Small intestine (tissue), 16 donors: ENCODE measurements at places on chromosomes 16 and 17. TPM values are rescaled to one million over a fixed set of nuclear protein-coding genes. Genes with fewer than 3 reads are reported as not detected.

TPSD1 gene
- polyA plus RNA-seq = 1.3 TPM

CACNG5 gene
- polyA plus RNA-seq = not detected

TM4SF5 gene
- polyA plus RNA-seq = 491 TPM

HBA1 gene
- 305 TPM for polyA plus RNA-seq

- no peaks in the 10 kb centered on the region for H3K27me3 ChIP-seq
- no peak overlapping the region for H3K27ac ChIP-seq
- peaks cover 10% of the 10 kb centered on the region for H3K4me1 ChIP-seq
- no peak overlapping the region for H3K4me3 ChIP-seq
Observed at GRCh38 chr17:50926523-50926922, 60.4 kb upstream of the TOB1 start.

GRCh38 chr17:14762736-14763479 lies 462.0 kb downstream of the HS3ST3B1 start:
- H3K4me1 ChIP-seq = no peaks in the 10 kb centered on the region
- no peak overlapping the region for H3K4me3 ChIP-seq
- no peaks in the 10 kb centered on the region for H3K27me3 ChIP-seq

- no peaks in the 10 kb centered on the region for H3K27me3 ChIP-seq
- no peaks in the 10 kb centered on the region for H3K4me1 ChIP-seq
- H3K27ac ChIP-seq = no peak overlapping the region
- no peaks in the 10 kb centered on the region for H3K36me3 ChIP-seq
- no peak for DNase-seq
Observed at GRCh38 chr17:11642655-11643054, 44.4 kb downstream of the DNAH9 start.

- H3K27ac ChIP-seq = no peak overlapping the region
- H3K4me1 ChIP-seq = peaks cover 2% of the 10 kb centered on the region
- peaks cover 6% of the 10 kb centered on the region for H3K27me3 ChIP-seq
- DNase-seq = no peak
- peak overlapping the region; percentile 42 for H3K4me3 ChIP-seq
Observed at GRCh38 chr16:3938471-3938842, 57.9 kb upstream of the CREBBP start.

GRCh38 chr17:33385713-33386112 lies 92.6 kb upstream of the ASIC2 start:
- H3K27ac ChIP-seq = no peak overlapping the region
- no peaks in the 10 kb centered on the region for H3K27me3 ChIP-seq
- H3K4me1 ChIP-seq = no peaks in the 10 kb centered on the region
- H3K36me3 ChIP-seq = no peaks in the 10 kb centered on the region
- no peak overlapping the region for H3K4me3 ChIP-seq
- no peak for DNase-seq

DNA sequence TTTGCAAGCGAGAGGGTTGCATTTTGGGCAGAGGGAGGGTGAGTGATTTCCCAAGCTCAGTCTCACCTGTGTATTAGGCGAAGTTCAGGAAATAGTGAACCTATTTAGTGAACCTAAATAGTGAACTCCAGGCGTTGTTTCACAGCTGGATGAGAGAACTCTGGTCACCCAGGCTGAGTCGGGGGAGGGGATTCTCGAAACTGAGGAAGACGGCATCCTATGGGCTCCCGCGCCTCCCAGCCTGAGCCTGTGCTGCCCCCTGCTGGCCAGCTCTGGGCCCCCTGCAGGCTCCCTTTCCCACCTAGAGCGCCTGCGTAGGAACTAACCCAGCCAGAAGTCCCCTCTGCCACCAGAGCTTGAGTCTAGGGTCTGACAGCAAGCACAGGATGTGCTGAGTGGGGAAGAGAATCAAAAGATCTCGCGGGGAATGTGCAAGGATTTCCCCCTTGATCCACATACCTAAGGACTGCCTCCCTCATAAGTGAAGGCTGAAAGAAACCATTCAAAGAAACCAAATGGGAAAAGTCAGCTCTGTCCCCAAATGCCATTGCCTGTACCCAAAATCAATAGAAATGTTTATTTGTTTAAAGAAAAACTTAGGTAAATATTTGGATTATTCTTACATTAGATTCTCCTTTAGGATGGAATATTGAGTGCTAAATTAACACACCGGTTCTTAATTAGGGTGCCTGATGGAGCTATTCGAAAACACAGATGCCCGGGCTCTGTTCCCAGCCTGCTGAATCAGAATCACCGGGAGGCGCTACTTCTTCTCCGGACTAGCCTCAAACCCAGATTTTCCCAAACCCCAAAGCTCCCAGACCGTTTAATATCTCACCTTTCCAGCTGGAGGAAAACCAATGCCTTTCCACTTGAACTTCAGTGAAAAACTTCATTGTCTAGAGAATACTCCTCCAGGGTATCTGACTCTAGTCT lies 14.8 kb upstream of the MARVELD3 start:
- H3K4me3 ChIP-seq = no peak overlapping the region
- no peak overlapping the region for H3K27ac ChIP-seq
- peak; percentile 85 for DNase-seq
- H3K4me1 ChIP-seq = no peaks in the 10 kb centered on the region
- H3K27me3 ChIP-seq = no peaks in the 10 kb centered on the region
- no peaks in the 10 kb centered on the region for H3K36me3 ChIP-seq

- H3K27ac ChIP-seq = no peak overlapping the region
- H3K4me1 ChIP-seq = no peaks in the 10 kb centered on the region
- H3K27me3 ChIP-seq = no peaks in the 10 kb centered on the region
- no peaks in the 10 kb centered on the region for H3K36me3 ChIP-seq
- no peak for DNase-seq
Observed at GRCh38 chr16:50272111-50272571, 5.8 kb downstream of the ADCY7 start.

- H3K4me3 ChIP-seq = no peak overlapping the region
- DNase-seq = no peak
Observed at GRCh38 chr17:27544350-27545131, 86.4 kb upstream of the LGALS9 start.

GRCh38 chr16:17362183-17362582 lies 108.6 kb downstream of the XYLT1 start:
- peaks cover 3% of the 10 kb centered on the region for H3K4me1 ChIP-seq
- H3K27ac ChIP-seq = no peak overlapping the region
- no peak overlapping the region for H3K4me3 ChIP-seq

- peak within 1 kb of the TSS; percentile 21 for H3K4me3 ChIP-seq
- no peak within 1 kb of the TSS for H3K27ac ChIP-seq
- no peaks in the 10 kb centered on the region for H3K36me3 ChIP-seq
- H3K27me3 ChIP-seq = no peaks in the 10 kb centered on the region
Observed at GRCh38 chr16:71230122-71230845, at the start of gene HYDIN. HYDIN (minus strand) TSS chr16:71230722; CDS start chr16:71186895, 43,827 bp downstream.
